Right lobe of liver (tissue), 6 donors: ENCODE measurements at places on chromosomes 16 and 17. TPM values are rescaled to one million over a fixed set of nuclear protein-coding genes. Genes with fewer than 3 reads are reported as not detected.

Gene MYH3
- total RNA-seq: 0.74 TPM

Gene HSD17B1
- total RNA-seq: 0.99 TPM

Gene NPIPA7
- 2.8 TPM for total RNA-seq

Gene ADGRG3
- total RNA-seq: 0.44 TPM

Gene LRRC37A2
- 1.6 TPM for total RNA-seq

Gene BRCA1
- 3.1 TPM for total RNA-seq

Gene CLEC3A
- not detected for total RNA-seq

Gene PPL
- total RNA-seq: 14.1 TPM

Gene TNFRSF13B
- total RNA-seq: not detected

Gene KRT33B
- total RNA-seq: not detected

Gene ZFPM1
- 4.6 TPM for total RNA-seq

Gene SLC35B1
- 31.7 TPM for total RNA-seq

Gene BTBD17
- not detected for total RNA-seq

Gene CCL8
- not detected for total RNA-seq

Gene SLC22A31
- total RNA-seq: 0.19 TPM

Gene NOS2
- not detected for total RNA-seq

Gene ITGAD
- total RNA-seq: 2.0 TPM

Gene MT1M
- total RNA-seq: 569 TPM

Gene CD300E
- 0.43 TPM for total RNA-seq

Gene CFAP97D1
- total RNA-seq: not detected

Gene EVPL
- not detected for total RNA-seq

Gene MLLT6
- 30.9 TPM for total RNA-seq
